Activated CD8-positive, alpha-beta memory T cell treated with anti-CD3 and anti-CD28 coated beads for 48 hours (primary cell): ENCODE measurements at places on chromosomes 4 and X.

DNA sequence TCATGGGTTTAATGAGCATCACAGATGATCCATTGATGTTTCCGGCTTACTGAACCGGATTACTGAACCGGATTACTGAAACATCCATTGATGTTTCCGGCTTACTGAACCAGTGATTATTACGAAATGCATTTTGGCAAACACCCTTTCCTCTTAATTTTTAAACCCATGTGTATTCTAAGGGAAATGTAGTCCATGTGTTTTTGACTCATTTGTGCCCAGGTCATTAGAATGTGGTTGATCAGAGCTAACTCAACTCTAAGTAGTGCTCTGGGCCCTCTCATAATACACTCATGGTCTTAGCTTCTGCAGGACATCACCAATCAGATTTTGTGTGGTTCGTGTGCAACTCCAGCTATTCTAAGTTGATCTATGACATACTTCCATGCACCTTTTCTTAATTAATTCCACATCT lies 141.6 kb downstream of the SPATA18 start:
- DNase-seq, result no peak

GRCh38 chr4:25677943-25678342 lies 22.3 kb downstream of the SLC34A2 start:
- no peak for DNase-seq

GRCh38 chr4:27684610-27685011 lies 824.0 kb downstream of the STIM2 start:
- no peak for DNase-seq

GRCh38 chr4:154692304-154692818 lies 51.4 kb upstream of the LRAT start:
- DNase-seq, result no peak

DNA sequence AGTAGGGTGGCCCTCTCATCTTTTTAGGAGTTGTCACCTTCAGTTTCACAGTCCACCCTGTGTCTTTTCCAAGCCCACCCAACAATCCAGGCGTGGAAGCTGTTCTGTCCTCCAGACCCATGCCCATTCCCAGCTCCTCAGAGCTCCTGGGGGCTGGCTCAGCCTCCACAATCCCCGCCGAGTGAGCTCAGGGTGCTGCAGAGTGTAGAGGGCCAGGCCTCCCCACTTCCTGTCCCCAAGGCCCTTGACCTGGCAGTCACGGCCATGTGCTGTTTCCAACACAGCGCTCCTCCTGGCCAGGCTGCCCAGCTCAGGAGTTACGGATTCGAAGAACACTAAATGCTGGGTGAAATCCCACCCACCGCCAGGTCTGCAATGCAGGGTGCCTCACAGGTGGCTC lies 31.8 kb downstream of the PDHA1 start:
- DNase-seq, result no peak

DNA sequence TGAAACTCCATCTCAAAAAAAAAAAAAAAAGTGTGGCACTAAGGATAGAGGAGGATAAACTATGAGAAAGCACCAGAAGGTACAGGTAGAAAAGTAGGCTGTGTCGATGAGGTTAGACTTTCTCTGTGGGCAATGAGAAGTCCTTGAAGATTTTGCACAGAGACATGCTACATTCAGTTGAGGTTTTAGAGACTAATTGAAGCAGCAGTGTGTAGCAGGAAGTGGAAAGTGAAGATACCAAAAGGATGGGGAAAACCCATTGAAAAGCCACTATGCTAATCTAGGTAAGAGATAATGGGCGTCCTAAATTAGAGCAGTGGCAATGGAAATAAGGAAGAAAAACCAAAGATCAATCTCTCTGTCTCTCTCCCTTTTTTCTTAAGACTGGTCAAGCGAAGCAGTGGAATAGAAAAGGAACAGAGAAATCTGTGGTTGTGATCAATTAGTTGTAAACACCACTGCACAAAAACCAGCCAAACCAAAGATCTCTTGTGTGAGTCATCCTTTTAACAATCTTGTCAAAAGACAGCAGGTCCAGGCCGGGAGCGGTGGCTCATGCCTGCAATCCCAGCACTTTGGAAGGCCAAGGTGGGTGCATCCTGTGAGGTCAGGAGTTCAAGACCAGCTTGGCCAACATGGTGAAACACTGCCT lies 3.5 kb downstream of the SPINK2 start:
- DNase-seq, result no peak

GRCh38 chrX:15790769-15791290 lies 546 bp downstream of the ZRSR2 start:
- DNase-seq, result no peak

- DNase-seq, result no peak
These were observed 89.6 kb downstream of the C4orf51 start for GRCh38 chr4:145769450-145770037.

GRCh38 chr4:160371446-160371845 lies 1268.6 kb downstream of the RAPGEF2 start:
- no peak for DNase-seq

DNA sequence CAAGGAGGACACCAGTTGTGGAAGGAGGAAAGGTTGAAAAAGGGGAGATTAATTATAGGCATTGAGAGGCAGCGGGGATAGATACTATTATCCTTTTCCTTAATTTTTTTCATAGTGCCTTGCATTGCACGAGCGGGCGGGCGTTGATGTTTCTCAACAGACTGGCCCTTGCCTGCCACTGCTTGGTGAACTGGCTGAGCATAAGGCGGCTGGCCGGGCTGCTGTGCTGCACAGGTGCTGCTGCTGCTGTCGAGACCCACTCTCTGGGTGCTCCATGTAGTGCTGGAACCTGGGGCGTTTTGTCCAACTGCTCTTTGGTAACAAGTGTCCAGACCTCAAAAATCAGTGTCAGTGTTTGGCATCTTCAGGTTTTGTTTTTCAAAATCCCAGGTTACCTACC lies 83.3 kb upstream of the PAQR3 start:
- no peak for DNase-seq

GRCh38 chrX:50762578-50762977 lies 51.4 kb downstream of the SHROOM4 start:
- DNase-seq, result no peak

GRCh38 chr4:17096692-17097091 lies 198.2 kb upstream of the LDB2 start:
- no peak for DNase-seq

- DNase-seq, result no peak
These were observed 626.2 kb downstream of the MID1IP1 start for GRCh38 chrX:39427492-39427891.

GRCh38 chrX:31331015-31331414 lies 259.2 kb upstream of the FTHL17 start:
- no peak for DNase-seq

DNA sequence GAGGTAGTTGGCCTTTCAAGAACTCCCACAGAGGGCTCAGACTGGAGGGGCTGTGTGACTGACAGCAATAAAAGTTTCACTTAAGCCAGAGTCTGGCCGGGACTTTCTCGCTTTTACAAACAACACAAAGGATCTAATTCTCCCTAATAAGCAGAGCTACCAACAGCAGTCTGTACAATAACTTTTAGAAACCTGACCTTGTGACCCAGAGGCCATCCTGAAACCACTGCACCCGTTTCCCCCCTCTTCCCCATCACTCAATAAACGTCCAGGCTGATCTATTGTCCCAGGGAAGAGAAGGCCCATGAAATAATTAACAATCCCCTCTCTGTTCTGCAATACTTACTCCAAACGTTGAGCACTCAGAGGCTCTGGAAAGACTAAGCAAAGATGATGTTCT lies 442.4 kb downstream of the ZIC3 start:
- DNase-seq, result no peak

- DNase-seq, result no peak
These were observed 37.0 kb upstream of the IBSP start for GRCh38 chr4:87762311-87762710.

DNA sequence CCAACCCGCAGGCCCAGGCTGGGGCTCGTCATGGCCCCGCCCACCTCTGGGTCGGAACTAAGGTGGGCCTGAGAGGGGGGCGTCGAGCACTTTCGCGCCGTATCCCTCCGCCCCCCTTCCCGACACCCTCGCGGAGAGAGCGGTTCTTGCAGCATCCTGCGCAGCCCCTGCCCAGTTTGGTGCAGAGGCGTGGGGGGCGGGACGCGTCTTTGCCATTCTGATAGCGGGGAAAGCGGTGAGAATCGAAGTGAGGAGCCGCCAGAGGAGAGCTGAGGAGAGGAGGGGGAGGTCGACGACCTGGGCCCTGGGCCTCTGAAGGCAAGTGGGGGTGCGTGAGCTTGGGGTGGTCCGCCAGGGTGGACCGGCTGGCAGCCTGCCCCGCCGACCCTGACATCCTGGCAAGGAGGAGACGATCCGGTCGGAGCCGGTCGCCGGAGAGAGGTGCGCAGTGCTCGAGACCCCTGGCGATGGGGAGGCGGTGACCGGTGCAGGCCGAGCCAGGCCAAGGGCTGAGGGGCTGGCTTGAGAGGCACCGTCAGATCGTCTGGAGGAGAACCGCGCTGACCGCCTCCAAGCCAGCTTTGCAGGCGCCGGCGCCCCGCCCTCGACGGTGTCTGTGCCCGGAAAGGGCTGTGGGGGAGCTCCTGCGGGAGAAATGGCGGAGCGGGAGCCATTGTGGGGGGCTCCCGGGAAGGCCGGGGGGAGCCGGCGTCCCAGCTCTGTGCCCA lies 25.5 kb downstream of the GPRASP3 start:
- DNase-seq, result no peak

DNA sequence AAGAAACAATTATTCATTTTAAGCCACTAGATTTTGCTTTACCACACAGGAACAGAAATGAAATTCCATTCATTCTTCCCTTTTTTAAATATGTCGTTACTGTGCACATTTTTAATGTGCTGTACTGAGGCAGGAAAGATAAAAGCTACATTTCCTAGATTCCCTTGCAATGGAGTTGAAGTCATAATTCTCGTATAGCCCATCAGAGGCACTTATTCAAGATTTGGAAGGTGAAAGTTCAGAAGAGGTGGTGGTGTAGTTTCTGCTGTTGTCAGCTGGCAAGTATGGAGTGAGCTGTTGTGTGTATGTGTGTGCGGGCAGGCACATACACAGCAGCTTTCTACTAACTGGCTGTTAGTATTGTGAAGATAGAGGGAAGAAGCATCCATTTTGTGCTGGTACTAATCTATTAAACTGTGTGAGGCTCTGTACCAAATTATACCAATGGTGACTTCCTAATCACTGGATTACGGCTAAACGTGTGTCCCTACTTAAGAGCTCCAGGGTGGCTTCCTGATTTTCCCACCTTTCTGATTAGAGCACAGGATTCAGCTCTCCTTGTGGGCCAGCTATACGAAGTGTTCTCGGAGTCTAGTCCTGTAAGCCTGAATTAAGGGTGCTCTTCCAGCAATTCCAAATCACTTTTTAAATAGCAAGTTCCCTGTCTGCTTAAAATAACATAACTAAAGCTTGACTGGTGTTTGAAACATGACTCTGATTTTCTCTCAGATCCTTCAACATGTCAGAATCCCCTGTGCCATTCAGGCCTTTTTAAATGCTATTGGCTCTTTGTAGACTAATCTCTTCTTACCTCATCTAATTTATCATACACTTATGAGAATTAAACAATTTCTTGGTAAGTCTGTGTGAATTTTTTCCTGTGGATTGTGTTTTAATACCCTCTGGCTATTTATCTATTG lies 43.8 kb downstream of the PDS5A start:
- DNase-seq, result no peak

DNA sequence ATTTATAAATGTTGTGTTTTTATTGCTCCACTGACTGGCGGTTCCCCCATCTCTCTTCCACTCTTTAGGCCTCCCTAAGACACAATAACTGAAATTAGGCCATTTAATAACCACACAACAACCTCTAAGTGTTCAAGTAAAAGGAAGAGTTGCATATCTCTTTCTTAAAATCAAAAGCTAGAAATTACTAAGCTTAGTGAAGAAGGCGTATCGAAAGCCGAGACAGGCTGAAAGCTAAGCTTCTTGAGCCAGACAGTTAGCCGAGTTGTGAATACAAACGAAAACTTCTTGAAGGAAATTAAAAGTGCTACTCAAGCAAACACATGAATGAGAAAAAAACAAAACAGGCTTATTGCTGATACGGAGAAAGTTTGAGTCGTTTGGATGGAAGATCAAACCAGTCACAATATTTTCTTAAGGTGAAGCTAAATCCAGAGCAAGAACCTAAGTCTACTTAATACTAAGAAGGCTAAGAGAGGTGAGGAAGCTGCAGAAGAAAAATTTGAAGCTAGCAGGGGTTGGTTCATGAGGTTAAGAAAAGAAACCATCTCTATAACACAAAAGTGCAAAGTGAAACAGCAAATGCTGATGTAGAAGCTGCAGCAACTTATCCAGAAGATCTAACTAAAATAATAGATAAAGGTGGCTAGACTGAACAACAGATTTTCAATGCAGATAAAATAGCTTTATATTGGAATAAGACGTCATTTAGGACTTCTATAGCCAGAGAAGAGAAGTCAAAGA lies 194.0 kb upstream of the TTC29 start:
- no peak for DNase-seq

DNA sequence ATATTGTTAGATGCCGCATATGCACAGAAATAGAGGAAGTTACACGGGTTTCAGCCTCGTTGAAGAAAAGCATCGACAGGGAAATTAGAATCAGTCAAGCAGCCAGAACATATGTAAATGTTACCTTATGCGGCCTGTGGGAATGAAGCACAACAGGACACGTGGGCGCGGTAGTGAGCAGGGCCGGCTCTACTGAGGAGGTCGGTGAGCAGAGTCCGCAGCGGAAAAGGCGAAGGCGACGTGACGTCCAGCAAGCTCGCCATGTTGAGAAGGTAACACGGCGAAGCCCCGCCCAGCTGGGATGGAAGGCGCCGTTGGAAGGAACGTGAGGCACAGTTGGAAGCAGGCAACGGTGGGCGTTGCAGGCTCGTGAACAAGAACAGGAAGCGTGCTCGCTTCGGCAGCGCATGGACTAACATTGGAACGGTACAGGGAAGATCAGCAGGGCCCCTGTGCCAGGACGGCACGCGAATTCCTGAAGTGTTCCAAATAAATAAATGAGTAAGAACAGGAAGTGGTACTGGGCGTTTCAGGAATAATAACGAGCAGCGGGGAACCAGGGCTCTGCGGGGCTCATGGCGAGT lies 54.6 kb downstream of the MTNR1A start:
- DNase-seq, result no peak

GRCh38 chr4:89915937-89916336 lies 21.3 kb downstream of the MMRN1 start:
- no peak for DNase-seq

DNA sequence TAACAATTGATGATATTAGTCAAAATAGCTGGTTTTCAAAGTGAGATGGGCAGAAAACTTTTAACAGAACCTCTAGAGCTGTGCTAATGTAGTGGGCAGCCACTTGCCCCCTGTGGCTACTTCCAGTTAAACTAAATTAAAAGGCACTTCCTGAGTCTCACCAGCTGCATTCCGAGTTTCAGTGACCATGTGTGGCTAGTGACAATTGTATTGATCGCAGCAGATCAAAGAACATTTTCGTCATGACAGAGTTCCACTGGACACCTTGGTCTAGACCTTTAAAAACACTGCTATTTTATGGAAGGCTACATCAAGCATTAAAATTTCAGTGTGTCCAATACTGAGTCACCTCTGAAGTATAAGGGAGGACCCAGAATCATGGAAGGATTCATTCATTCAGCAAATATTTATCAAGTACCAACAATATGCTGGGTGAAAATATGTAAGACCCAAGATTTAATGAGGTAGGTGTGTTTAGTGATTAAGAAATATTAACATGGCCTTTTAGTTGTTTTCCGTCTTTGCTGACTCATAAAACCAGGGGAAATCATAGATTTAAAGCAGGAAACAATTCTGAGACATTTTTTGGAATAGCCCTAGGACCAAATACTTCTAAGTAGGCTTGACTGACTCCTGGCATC lies 5.1 kb upstream of the FAT1 start:
- no peak for DNase-seq

GRCh38 chr4:74109870-74110605 lies 11.0 kb upstream of the CXCL2 start:
- no peak for DNase-seq
